ENCODE measurements at places on chromosomes 12 and 14. TPM values are rescaled to one million over a fixed set of nuclear protein-coding genes. Genes with fewer than 3 reads are reported as not detected.

Gene RILPL2
- polyA plus RNA-seq = 5.8 TPM

- DNase-seq = no peak
Measured at GRCh38 chr14:22656945-22657731, 13.0 kb upstream of the OR6J1 start.

DNA sequence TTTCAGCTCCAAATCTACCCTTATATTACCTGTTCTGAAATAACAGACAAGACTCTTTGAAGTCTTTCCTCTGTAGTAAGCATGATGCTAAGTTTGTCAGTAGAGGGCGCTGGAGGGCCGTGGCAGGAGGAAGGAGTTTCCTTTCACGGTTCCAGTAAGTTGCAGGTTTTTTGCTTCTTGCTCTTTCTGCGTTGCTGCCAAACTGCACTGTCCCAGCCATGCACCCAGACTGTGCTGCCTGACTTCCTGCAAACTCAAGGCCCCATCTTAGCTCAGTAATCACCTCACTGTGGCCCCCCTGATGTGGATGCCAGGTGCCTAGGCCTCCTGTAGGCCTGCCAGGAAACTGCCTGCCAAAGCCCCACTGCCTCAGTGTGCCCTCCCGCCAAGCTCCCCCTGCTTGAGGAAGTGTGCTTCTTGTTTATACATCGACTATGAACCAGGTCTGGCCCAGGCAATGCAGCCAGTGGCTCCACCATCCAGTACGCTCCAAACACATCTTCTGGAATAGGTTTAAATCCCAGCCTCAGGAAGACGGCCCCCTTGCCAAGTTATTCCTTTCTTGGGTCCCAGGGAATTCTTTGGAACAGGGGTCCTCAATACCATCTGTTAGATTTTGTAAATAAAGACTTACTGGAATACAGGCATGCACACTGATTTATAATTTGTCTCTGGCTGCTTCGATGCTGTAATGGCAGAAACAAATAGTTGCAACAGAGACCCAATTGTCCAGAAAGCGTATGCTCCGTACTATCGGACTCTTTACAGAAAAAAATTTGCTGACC lies 193.7 kb upstream of the LRIG3 start:
- peak; percentile 73 for DNase-seq

DNA sequence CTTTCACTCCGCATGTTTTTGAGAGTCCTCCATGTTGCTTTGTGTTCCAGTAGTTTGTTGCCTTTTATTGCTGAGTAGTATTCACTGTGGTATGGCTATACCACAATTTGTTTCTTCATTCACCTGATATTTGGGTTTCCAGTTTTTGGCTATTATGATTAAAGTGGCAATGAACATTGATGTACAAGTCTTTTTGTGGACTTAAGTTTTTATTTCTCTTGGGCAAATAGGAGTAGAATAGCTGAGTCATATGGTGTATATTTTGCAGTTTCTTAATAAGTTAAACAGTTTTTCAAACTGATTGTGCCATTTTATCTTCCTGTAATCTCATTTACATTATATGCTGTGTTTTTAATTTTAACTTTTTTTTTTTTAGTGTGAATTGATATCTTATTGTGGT lies 16.2 kb downstream of the ADIPOR2 start:
- DNase-seq = no peak

DNA sequence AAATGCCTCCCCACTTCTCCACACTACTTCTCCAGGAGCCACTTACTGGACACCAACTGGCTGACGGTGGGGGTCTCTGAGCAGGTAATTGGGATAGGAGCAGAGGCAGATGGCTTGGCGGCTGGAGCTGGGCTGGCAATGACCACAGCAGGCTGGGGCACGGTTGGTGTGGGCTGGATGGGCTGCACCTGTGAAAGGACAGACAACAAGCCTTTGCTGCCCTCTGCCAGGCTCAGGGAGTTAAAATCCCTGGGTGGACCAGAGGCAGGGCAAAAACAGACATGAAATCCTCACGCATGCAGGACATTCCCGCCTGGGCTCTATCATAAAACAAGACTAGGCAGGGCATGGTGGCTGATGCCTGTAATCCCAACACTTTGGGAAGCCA lies 19.3 kb upstream of the TFCP2 start:
- no peak for DNase-seq

Data from right lung (tissue), 10 donors.